Activated CD8-positive, alpha-beta T cell treated with anti-CD3 and anti-CD28 coated beads for 36 hours (primary cell): ENCODE measurements at places on chromosomes 2 and 18. TPM values are rescaled to one million over a fixed set of nuclear protein-coding genes. Genes with fewer than 3 reads are reported as not detected.
A peak's percentile ranks its signal among the peaks of the same experiment; 100 is the strongest.

The FAP gene
- total RNA-seq = not detected

DNA sequence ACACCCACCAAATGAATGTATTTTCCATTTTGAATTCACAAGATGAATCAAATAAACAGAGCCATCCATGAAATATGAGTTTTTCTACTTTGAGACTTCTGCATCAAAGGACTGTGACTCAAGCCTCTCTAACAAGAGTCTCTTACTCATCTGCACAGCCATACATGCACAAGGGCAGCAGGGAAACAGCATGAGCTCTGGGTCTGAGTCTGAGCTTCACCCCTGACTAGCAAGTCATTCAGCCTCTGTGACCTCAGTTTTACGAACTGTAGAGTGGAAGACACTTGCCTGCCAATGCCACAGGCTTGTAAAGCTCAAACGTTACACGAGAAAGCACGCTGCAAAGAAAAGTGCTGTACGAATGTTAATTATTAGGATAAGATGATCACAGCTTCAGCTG, 42.9 kb downstream of the MREG start:
- peak; percentile 24 for DNase-seq

GRCh38 chr2:20781656-20782265, 41.1 kb downstream of the LDAH start:
- peak; percentile 7 for DNase-seq

DNA sequence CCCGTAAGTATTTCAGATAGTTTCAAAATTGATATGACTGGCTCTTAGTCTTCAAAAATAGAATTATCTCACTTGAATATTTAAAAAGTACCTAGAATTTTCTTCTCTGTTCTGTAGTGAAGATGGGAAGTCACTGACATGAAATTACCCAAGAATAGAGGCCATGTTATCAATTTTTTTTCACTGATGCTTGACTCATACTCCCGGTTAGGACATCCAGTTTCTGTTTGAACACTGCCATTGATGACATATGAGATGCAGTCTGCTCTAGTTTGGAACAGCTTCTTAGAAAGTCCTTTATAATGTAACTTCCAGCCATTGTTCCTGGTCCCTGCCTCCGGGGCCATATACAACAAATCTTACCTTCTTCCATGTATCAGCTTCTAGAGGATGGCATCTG, 26.0 kb downstream of the MAP3K20 start:
- DNase-seq = no peak

DNA sequence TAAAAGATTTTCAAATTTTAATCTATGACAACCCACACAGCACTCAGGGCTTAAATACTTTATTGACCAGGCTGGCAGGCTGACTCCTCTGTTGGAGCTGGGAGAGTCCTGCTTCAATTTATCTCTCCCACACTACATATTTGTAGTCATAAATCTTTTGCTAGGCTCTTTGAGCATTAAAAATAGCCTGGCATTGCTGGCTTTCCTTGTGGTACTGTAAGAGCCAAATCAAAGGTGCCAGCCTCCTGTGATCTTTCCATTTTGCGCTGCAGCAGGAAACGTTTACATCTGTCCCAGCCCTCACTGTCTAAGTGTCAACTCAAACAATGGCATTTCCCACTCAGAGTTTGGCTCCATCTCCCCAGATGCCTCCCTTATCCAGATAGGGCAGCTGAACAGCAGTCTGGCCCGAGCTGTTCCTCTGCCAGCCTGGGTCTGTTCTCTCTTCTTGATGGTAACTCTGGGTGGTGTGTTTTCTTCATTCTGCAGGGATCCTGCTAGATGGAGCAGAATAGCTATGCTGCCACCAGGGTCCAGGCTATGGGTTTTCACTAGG, 62.1 kb downstream of the LRRTM1 start:
- no peak for DNase-seq

DNA sequence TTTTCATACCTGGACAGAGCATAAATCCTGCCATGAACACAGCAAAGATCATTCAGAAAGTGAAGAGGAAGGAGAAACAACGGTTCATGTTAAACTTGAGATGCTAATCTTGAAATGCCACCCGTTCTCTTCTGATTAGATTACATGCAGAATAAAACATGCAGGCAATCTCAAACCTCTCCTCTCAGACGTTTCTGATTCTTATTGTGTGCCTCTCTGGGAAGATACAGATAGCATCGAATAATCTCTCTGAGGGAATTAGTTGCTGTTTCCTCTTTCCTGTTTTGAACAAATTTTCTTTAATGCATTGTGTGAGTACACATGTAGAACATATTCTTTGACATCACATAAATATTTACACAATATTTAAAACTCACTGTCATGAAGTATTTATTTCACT, 313.4 kb downstream of the PRKCE start:
- DNase-seq = no peak

The UGT1A10 gene
- total RNA-seq = not detected

The ATP8B1 gene
- total RNA-seq = 0.38 TPM

DNA sequence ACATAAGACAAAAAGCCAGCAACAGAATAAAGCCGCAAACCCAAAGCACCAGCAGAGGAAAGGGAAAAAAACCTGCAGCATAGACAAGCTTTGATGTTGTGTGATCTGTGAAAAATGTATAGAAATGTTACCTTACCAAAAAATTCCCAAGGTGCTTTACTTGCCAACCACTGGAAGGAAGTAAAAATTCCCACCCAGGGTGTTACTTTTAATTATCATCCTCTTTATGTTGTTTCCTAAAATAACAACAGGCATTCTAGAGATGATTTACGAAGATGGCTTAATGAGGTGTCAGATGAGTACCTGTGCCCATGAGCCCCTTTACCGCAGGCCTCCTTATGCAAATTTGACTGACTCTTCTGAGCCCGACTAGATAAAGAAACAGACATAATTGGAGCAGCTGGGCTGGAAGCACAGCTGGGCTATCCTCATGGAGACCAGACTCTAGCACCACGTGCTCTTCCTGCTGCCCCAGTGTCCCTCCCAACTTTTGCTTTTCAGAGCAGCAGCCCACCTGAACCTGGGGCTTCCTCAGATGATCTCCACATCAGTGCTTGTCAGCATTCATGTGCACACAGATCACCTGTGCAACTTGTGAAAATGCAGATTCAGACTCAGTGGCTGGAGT, 41.5 kb downstream of the SRSF7 start:
- peak; percentile 69 for DNase-seq

The CCDC85A gene
- not detected for total RNA-seq

The CD207 gene
- not detected for total RNA-seq

- peak; percentile 67 for DNase-seq
Measured at GRCh38 chr2:15939854-15940660, at the start of gene MYCN. Gene MYCN (plus strand): TSS chr2:15940550. CDS start chr2:15942065, 1,515 bp downstream.

The UGT1A6 gene
- total RNA-seq = not detected

DNA sequence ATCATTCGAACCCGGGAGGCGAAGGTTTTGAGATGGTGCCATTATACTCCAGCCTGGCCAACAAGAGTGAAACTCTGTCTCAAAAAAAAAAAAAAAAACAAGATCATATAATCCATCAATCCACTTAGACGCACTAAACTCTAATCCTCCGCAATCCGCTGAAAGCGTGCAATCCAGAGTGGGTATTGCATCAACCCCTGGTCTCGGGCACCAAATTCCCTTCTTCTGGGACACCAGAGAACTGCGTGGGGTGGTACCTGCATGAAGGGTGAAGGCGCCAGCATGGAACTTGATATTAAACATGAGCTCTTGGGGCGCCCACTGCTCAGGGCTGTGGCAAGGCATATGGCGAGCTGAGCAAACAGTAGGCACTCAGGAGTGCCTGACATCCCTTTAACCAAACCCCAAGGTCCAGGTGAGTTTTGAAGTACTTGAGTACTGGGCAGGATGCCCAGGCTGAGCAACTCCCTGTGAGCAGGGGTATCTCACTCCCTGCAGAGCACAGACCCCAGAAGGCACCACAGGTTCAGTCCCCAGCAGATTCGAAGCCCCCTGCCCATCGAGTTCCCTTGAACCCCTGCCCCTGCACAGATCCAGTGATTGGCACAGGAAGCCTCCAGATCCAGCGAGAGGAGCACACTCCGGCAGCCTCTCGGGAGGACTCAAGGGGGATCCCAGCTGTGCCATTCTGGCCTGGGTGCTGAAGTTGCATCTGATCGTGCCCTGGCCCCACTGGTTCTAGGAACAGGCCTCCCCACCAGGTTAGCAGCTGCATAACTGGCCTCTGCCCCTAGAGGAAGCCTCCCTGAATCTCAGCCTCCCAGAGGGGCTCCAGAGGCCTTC, 8.0 kb downstream of the ALPI start:
- DNase-seq = no peak

The FBXO36 gene
- total RNA-seq = 2.0 TPM

The MAPK4 gene
- total RNA-seq = not detected

The RSAD2 gene
- 2.8 TPM for total RNA-seq
